ENCODE measurements at places on chromosomes 6 and 20. TPM values are rescaled to one million over a fixed set of nuclear protein-coding genes. Genes with fewer than 3 reads are reported as not detected.

DNA sequence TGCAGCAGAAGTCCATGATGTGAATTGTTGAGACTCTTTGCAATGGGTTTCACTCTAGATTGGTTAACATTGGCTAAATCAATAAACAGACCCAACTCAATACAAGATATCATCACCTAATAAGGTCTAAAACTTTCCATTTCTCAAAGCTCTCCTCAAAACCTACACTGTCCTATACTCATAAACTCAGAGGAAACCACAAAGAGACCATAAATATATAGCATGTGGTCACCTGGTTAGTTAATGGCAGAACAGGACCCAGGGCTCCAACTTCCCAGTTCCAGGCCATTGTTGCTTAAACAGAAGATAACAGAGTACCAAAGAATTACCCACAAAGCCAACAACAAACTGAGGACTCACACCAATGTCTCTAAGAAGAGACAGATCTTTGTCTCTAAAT lies 12.0 kb downstream of the RTN4IP1 start:
- no peaks in the 10 kb centered on the region for H3K27me3 ChIP-seq
- peaks cover 4% of the 10 kb centered on the region for H3K4me1 ChIP-seq
- H3K27ac ChIP-seq: no peak overlapping the region
- H3K4me3 ChIP-seq: no peak overlapping the region
- peaks cover 3% of the 10 kb centered on the region for H3K36me3 ChIP-seq

- no peaks in the 10 kb centered on the region for H3K36me3 ChIP-seq
- H3K4me1 ChIP-seq: no peaks in the 10 kb centered on the region
- H3K27me3 ChIP-seq: no peaks in the 10 kb centered on the region
- no peak for DNase-seq
Observed at GRCh38 chr20:11092151-11092550, 418.4 kb upstream of the JAG1 start.

DNA sequence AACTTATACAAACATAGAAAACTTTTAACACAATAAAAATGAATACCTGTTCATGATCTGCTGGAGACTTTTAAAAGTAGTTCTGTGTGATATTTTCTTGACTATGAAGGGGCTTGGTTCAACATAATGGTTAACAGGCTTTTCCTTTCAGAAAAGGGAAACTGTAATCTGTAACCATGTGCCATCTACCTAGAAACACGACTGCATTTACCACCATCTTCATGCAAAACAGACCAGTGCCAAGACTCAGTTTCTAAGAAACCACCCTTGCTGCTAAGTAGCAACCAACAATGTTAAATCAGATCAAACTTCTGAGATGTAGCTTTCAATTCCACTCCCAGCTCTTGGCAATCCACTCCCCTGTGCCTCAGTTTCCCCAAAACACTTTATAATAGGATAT lies 15.7 kb downstream of the STAU1 start:
- H3K4me1 ChIP-seq: peaks cover 57% of the 10 kb centered on the region
- H3K36me3 ChIP-seq: no peaks in the 10 kb centered on the region
- H3K27me3 ChIP-seq: no peaks in the 10 kb centered on the region
- DNase-seq: no peak

Gene HSPA12B
- 7.3 TPM for total RNA-seq

Gene GPR63
- total RNA-seq: 0.96 TPM
